ENCODE measurements at places on chromosomes 2 and 18.

DNA sequence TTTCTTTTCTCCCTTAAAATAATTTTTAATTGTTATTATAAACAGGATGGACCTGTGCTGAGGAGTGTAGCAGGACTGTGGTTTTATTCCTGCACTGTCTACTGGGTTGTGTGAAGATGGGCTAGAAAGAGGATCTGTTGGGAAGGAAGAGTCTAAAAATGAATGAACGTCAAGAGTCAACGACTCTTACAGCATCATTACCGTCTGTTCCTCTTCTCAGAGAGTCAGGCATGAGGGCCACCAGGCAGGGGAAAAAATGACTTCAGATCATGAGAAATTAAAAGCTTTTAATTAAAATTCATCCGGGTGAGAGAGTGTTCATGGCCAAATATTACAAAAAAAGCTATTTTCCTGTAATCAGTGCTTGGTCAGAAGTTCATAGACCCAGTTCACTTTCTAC is 32.6 kb downstream of the SRSF7 start:
- DNase-seq: no peak

- no peak for DNase-seq
Measured at GRCh38 chr2:210169516-210170195, 1.6 kb downstream of the KANSL1L start.

- no peak for DNase-seq
Measured at GRCh38 chr2:197591339-197592072, 75.6 kb downstream of the MOB4 start.

DNA sequence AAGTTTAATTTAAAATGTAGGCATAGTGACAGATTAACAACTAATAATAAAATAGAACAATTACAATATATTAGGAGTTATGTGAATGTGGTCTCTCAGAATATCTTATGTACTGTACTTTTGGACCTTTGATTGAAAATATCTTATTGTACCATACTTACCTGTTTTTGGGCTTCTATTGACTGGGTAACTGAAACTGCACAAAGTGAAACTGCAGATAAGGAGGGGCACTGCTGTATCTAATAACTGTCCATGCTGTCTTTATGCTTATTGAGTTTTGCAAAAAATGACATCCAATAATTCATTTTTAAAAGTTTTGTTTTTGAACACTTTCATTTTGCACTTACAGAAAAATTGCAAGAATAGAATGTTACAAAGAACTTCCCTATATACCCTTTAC is 19.9 kb downstream of the BIRC6 start:
- DNase-seq: no peak

DNA sequence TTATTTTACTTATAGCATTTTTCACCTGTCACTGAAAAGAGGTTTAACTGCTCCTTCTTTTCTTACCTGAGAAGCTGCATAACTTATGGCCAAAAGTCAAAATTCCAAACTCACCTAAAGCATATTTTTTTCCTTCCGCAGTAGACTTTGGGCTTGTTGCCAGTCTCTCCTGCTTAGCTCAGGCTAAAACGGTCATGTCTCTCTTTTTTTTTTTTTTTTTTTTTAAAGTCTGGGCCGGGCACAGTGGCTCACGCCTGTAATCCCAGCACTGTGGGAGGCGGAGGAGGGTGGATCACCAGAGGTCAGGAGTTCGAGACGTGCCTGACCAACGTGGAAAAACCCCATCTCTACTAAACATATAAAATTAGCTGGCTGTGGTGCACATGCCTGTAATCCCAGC is 113.5 kb downstream of the RTN4 start:
- no peak for DNase-seq

DNA sequence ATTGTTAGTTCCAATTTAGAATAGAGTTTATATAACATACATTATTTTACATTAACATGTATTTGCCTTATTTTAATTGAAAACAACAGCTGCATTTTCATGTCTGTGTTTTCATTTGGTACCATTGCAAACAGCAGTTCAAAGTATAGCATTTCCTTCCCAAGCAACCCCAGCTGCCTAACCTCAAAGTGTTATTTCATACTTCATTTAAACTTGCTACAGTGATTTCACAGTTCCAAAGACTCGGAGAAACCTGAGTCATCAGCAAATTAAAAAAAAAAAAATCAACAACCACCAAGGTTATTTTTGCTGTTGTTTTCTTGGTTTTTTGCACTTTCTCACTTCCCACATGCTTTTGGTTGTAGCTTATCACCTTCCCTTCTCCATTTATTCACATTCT is 236.5 kb upstream of the SPHKAP start:
- no peak for DNase-seq

GRCh38 chr2:180952731-180953336 is 27.6 kb upstream of the UBE2E3 start:
- DNase-seq: no peak

- no peak for DNase-seq
Measured at GRCh38 chr18:25727281-25727985, 363.0 kb downstream of the SS18 start.

- no peak for DNase-seq
Measured at GRCh38 chr2:149679286-149679685, 91.7 kb upstream of the MMADHC start.

GRCh38 chr2:205650450-205650849 is 31.9 kb upstream of the NRP2 start:
- no peak for DNase-seq

- no peak for DNase-seq
Measured at GRCh38 chr2:144683107-144683753, 163.3 kb upstream of the ZEB2 start.

- DNase-seq: no peak
Measured at GRCh38 chr2:229445019-229445418, 173.9 kb upstream of the PID1 start.

GRCh38 chr2:25385910-25386309 is 44.2 kb upstream of the DNMT3A start:
- DNase-seq: no peak

DNA sequence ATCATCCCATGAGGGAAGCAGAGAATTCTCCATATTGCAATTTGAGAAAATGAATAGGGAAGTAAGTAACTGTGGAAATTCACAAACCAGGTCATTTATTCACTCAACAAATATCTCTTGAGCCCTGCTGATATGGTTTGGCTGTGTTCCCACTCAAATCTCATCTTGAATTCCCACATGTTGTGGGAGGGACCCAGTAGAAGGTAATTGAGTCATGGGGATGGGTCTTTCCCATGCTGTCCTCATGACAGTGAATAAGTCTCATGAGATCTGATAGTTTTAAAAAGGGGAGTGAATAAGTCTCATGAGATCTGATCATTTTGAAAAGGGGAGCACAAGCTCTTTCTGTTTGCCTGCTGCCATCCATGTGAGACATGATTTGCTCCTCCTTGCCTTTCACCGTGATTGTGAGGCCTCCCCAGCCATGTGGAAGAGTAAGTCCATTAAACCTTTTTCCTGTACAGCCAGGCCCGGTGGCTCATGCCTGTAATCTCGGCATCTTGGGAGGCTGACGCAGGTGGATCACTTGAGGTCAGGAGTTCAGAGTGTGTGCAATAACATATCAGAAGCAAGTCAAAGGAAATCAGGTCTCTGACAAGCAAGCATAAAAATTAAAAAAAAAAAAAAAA is 193.2 kb downstream of the NDUFA10 start:
- DNase-seq: no peak

Data from activated T-helper 2 cell treated with anti-CD3 and anti-CD28 coated beads, Interferon-gamma antibody, Interleukin-2, Interleukin-4, amounts not matched to agents 10 μg/mL and 5 μg/mL and 100 μg/mL, durations not matched to agents 14 hours and 24 hours and 36 hours (primary cell).